ENCODE measurements at places on chromosomes 7 and 10.
A peak's percentile ranks its signal among the peaks of the same experiment; 100 is the strongest.

DNA sequence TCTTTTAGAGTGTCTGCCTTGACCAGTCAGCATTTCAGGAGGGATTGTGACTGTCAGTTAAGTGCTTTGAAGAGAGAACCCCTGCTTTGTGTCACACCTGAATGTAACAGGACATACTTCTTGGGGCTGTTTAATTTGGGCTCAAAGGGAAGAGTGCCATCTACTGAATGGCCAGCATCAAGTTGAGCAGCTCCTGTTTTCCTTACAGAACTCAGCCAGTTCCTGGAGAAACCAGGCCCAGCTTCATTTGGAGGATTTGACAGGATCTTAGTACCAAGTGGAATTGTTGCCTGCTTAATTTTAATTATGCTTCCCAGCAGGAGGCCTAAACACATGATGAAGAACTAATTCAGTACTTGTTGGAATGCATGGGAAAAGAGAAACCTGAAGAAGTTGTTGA lies 8.3 kb downstream of the ADD3 start:
- DNase-seq: no peak

- no peak for DNase-seq
Measured at GRCh38 chr7:128829391-128830166, 627 bp upstream of the FLNC start.

- DNase-seq: no peak
Measured at GRCh38 chr7:50304129-50304910, at the start of gene IKZF1. IKZF1 (plus strand) TSS chr7:50304716; CDS start chr7:50319062, 14,346 bp downstream.

DNA sequence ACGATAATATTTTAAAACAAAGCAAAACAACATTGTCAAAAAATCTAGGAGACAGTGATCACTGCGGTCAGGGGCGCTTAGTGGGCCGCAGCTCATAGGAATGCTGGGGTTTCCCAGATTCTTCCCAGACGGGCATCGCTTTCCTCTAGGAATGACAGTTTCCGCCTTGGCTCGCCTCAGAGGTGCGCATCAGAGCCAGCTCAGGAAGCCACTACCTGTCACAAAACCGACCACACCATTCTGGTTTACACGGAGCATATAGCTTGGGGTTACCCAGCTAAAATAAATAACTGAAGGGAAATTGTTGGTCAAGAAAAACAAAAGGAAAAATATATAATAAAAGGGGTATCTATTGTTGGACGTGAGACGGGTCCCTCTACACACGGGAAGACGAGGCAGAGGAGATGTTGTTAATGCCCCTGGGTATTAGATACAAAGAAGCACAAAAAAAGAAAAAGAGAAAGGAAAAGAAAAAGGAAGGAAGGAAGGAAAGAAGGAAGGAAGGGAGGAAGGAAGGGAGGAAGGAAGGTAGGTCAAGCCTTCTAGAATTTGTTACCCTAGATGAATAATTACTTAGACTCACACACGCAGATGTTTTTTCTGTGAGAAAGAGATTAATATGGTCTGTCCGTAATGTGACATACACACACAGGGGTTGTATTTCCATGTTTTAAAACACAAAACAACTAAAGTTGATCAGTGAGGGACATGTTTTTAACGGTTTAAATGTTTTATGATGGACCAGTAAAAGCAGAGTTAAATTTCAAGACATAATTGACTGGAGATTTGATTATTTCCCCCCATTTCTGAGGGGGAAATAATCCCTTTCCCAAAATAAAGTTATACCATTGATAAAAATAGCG lies 292.4 kb upstream of the NFE2L3 start:
- DNase-seq: no peak

GRCh38 chr10:12993595-12993994 lies 7.9 kb downstream of the CCDC3 start:
- DNase-seq: no peak

- DNase-seq: no peak
Measured at GRCh38 chr7:55299273-55299967, 65.7 kb upstream of the LANCL2 start.

DNA sequence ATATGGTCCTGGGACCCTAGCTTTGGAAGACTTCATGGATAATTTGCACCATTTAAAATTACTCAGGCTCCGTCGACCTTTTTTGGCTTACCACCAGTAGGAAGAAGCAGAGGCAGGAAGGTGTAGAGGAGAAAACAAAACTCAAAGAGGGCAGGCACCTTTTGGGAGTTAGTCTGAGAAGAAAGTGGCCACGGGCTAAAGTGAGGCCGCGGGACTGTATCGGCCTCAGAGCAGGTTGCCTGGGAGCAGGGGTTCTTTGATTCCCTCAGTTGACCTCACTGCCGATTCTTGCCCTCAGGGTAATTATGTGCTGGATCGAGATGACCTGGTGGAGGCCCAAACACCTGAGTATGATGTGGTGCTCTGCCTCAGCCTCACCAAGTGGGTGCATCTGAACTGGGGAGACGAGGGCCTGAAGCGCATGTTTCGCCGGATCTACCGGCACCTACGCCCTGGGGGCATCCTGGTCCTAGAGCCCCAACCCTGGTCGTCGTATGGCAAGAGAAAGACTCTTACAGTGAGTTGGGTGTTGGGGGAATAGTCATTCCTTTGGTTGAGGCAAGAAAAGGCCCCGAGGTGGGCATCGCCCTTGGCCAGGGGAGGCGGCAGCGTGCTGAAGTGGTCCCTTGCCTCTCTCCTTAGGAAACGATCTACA lies 3.1 kb downstream of the MEPCE start:
- no peak for DNase-seq

- DNase-seq: peak; percentile 69
Measured at GRCh38 chr7:73707045-73707631, 12.3 kb downstream of the STX1A start.

GRCh38 chr7:111841596-111842205 lies 279.4 kb upstream of the IMMP2L start:
- DNase-seq: no peak

DNA sequence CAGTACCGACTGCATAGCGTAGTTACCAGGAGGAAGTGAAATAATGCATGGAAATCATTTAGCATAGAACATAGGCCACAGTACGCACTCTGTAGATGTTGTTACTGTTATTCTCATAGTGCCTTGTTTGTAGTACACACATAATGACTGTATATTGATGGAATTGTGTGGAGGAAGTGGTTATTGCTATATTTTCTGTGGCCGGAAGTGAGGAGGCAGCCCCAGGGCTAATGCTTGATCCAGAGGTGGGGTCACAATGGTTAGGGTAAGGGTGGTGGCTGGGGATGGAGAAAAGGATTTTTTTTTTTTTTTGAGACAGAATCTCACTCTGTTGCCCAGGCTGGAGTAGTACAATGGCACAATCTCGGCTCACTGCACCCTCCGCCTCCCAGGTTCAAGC lies 4.5 kb upstream of the MGAM start:
- no peak for DNase-seq

GRCh38 chr10:104895541-104895940 lies 254.5 kb downstream of the SORCS3 start:
- no peak for DNase-seq

DNA sequence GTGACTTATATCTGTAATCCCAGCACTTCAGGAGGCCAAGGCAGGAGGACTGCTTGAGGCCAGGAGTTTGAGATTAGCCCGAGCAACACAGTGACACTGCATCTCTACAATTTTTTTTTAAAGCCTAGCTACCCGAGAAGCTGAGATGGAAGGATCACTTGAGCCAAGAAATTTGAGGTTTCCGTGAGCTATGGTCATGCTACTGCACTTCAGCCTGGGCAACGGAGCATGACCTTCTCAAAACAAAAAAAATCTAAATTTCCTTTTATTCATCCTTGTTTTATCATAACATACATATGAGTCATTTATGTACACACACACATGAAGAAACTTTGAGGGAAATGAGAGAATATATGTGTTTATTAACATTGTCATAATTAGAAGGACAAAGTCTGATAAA lies 277.5 kb upstream of the MAGI2 start:
- no peak for DNase-seq

DNA sequence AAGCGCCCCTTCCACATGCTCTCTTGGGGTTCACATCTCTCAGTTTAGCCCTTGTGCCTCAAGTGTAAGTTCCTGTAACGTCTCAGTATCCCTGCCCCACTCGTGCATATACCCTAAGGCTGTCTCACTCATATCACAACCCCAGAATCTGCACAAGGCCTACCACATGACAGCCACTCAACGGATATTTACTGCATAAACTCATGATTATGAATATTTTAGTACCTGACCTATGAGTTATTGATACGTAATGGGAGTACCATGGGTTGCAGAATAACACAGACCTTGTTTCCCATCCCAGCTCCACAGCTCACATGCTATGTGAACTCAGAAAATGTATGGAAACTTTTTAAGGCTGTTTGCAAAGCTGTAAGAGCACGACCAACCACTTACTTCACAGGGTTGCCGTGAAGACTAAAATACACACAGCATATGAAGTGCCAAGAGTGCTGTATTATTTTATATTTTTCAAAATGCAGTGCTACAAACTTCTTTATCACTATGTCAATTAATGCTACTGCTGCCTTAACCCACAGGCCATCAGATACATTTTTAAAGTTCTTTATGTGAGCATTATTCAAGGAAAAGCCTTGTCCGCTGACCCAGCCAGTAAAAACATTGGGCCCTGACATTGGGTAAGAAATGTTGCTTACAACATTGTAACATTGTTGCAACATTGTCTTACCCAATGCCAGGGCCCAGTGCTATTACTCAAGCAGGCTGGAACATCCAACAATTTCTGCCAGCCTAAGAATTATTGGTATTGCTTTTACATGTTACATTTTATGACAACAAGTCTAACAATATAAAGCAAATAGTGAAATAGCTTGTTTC lies 97.2 kb downstream of the JAZF1 start:
- no peak for DNase-seq

GRCh38 chr7:107007892-107008287 lies 36.6 kb upstream of the PRKAR2B start:
- DNase-seq: no peak

- no peak for DNase-seq
Measured at GRCh38 chr7:128347647-128348097, 4.0 kb upstream of the RBM28 start.

DNA sequence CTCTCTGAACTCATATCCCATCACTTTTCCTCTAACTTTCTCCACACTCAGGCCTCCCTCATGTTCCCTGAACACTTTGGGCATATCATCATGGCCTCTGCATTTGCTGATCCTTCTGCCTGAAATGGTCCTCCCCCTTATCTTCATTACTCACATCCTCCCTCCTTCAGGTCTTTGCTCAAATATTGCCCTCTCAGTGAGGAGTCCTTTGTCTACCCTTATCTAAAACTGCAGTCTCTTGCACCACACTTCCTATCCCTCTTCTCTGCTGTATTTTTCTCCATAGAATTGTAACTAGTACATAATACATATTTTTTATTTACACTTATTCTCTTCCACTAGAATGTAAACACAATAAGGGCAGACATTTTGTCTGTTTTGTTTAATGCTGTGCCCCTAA lies 41.7 kb downstream of the DNAJC1 start:
- no peak for DNase-seq

GRCh38 chr7:68679459-68680234 lies 918.6 kb upstream of the AUTS2 start:
- no peak for DNase-seq

- no peak for DNase-seq
Measured at GRCh38 chr7:108517951-108518350, 8.0 kb downstream of the PNPLA8 start.

- DNase-seq: peak; percentile 4
Measured at GRCh38 chr7:105429746-105430612, 41.3 kb upstream of the SRPK2 start.

DNA sequence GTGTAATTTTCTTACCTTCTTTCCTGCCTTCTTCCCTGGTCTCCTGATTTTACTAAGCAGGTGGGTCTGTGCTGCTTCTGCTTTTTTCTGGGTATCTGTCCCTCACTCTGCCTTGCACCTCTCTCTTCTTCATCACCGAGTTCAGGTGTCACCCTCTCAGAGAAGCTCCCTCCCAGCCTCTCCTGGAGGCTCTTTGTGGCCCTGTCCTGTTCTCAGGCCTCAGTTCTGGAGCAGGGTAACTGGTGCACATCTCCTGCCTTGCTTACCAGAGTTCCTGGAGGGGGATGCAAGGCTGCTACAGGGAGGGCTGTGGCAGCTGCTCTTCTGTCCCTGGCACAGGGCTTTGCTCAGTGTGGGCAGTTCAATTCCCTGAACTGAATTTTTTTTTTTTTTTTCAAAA lies 66.1 kb downstream of the RBM33 start:
- DNase-seq: no peak

DNA sequence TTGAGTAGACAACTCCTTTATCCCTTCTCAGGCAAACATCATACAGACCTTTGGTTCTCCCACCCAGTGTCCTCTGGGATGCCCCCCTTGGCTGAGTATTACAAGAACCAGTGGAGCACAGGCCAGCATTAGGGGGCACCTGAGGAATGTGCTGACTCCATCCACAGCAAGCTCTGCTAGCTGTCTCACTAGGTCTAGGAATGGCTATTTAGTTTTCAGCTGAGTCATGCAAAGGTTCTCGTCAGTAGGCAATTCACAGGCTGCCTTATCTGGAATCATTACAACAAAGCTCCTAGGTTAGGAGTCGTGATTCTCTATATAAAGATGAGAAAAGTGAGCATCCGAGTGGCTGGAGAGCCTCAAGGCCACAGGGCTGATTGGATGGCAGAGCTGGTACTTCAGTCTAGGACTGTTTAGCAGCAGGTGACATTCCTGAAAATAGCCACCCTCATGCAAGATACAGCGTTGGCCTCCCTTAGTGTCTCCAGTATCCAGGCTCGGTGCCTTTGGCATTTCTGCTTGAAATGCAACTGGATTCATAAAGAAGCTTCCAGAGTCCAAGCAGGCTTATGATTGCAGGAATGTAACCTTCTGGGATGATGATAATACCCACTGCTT lies 75.8 kb downstream of the CDCA7L start:
- DNase-seq: no peak

GRCh38 chr10:82331716-82332115 lies 456.7 kb downstream of the NRG3 start:
- DNase-seq: no peak

DNA sequence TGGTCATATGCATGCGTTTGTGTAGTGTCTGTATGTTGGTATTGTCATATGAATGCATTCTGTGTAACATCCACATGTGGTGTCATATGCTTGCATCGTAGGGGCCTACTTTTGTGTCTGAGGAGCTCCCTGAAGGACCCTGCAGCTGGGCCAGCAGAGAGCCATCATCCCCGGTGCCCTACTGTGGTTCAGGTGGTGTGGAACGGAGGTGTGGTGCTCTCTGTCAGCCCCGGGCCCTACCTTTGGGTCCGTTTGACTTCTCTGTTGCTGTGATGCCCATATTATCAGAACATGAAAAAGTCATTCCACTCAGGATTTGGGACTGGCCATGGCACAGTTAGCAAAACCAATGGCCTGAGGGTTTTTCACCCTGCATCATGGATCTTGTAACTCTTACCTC lies 217.9 kb downstream of the ADARB2 start:
- DNase-seq: no peak

- DNase-seq: no peak
Measured at GRCh38 chr7:157932498-157933218, 595.9 kb downstream of the DNAJB6 start.

- DNase-seq: no peak
Measured at GRCh38 chr10:97071496-97071895, 114.3 kb downstream of the SLIT1 start.

DNA sequence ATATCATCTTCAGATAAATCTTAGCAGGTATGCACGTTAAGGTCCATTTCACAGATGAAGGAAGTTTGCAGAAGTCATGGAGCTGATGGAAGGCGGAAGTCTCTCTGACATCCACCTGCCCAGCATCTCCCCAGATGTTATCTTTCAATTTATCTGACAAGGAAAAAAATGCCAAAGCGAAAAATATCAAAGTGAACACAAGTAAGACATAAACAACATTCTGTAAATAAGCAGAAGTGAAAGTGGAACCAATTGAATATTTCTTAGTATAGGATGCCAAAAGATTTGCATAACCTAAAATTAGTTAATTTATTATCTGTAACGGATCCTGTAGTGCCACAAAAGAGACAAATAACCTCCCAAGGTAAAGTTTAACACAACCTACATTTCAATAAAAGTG lies 73.6 kb upstream of the NEBL start:
- no peak for DNase-seq
